WTC11 (cell line): ENCODE measurements at places on chromosomes 12 and 14. TPM values are rescaled to one million over a fixed set of nuclear protein-coding genes. Genes with fewer than 3 reads are reported as not detected.

DNA sequence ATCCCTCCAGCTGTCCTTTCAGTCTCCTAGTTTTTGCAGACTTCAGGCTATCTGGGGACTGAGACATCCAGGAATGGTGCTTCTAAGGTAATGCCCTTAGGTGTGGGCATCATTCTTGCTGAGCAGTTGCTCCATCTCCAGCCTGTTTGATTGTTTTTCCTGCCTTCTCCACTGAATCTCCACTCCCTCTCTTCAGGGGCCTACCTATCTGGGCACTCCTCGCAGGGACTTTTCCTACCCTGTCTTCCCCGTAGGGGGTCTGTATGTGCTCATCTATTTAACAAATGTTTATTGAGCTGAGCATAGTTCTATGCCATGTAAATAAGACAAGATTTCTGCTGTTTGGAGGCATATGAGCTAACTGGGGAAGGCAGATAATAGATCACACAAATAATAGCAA is 2.5 kb downstream of the FITM1 start:
- DNase-seq = no peak

The ACACB gene
- 20.0 to 21.6 TPM (median 20.9 TPM) in 3 replicates for total RNA-seq

GRCh38 chr12:123971449-123971769 is 1.2 kb downstream of the CCDC92 start:
- no peak for DNase-seq

The PMEL gene
- total RNA-seq = 72.2 to 86.5 TPM (median 79.3 TPM) in 3 replicates

- DNase-seq = no peak
Measured at GRCh38 chr12:123064885-123065619, 84.6 kb downstream of the ARL6IP4 start.

DNA sequence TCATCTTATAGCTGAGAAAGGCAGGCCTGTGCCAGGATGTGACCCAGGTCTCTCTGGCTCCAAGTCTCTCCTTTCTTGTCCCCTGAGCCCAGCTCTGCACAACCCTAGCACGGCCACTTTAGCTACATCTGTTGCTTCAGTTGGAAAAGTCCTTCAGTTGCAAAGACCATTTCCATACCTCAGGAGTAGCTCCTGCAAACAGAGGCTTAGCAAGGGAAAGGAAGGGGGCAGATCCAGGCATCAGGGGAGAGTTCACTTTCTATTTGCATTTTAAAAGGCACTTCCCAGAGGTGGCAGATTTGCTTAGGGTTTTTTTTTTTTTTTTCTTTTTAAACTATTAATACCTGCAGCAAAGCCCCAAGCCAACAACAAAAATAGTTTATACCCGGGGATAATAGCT is 3.0 kb upstream of the PITPNM2 start:
- no peak for DNase-seq

DNA sequence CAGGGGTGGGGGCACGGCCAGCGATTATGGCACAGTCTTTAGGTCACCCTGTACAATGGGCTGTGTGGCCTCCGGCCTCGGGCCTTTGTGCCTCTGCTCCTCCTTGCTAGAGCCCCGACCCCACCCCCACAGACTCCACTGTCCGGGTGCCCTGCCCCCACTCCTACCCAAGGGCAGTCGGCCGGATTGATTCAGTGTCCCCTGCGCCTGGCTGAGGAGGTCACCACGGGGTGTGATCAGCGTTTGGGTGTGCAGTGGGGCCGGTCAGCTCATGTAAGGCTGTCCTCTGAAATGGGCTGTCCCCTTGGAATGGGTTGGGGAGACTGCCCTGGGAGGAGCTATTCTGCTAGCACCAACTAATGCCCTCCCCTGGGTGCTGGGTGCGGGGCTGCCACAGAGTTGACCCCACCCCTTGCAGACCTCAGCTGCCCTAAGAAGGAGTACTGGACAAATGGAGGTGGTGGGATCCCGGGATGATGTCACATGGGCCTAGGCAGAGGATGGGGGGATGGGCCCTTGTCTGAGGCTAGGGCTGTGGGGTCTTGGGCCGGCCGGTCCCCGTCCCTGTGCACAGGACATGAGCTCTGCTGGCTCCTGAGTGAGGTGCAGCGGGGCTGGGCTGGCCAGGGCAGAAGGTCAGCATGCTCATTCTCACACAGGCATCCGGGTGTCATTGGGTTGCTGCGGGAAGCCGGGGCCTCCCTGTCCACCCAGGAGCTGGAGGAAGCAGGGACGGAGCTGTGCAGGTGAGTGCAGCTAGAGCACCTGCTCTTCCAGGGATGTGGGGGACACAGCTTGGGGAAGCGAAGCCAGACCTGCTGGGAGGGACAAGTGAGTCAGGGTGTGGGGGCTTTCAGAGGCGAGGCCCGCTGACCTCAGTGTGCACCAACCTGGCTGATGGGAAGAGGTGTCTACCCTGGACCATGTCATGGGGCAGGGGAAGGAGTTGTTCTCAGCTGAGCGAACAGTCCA is 23.4 kb downstream of the ASPG start:
- peak; percentile 11 for DNase-seq

- DNase-seq = no peak
Measured at GRCh38 chr14:104448321-104448720, 131.2 kb upstream of the C14orf180 start.

The CEP128 gene
- total RNA-seq = 12.0 to 17.3 TPM (median 16.5 TPM) in 3 replicates

DNA sequence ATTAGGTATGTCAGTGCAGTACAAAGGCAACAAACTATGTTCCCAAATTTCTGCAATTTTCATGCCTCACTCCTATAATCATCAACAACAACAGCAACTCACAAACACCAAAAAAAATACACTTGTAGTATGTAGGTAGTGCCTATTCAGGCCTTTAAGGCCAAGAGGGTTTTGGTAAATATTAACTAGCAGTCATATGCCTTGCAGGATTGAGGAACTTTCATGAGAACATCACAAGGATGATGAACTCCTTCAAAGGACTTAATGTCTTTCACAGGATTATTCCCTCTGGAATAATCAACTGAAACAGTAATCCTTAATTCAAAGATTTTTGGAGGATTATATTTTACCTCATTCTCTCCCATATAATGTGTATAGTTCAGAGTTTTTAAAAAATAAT is 293.8 kb downstream of the NOVA1 start:
- no peak for DNase-seq

GRCh38 chr14:73014105-73014504 is 12.8 kb downstream of the ZFYVE1 start:
- DNase-seq = no peak

GRCh38 chr12:73445658-73446324 is 1091.8 kb upstream of the ATXN7L3B start:
- no peak for DNase-seq

The GOLGA3 gene
- 36.8 to 47.8 TPM (median 39.6 TPM) in 3 replicates for total RNA-seq

DNA sequence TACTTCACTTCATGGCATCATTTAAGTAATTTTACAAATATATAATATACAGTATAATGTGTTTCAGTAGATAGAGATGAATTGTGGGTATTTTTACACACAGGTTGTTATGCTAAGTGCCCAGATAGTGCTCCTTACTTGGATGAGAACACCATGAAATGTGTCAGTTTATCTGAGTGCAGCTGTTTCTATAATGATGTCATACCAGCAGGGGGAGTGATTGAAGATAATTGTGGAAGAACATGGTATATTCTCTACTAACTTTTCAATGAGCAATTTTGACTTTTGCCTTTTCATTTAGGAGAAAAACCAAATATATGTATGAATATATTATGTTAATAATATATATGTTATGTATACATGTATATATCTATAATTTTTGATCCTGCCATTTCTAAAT is 221.6 kb downstream of the LRRK2 start:
- DNase-seq = no peak

- no peak for DNase-seq
Measured at GRCh38 chr12:121803861-121804416, at the start of gene SETD1B. TSS of gene SETD1B (plus strand) at chr12:121804009. CDS start at chr12:121804738, 729 bp downstream.

DNA sequence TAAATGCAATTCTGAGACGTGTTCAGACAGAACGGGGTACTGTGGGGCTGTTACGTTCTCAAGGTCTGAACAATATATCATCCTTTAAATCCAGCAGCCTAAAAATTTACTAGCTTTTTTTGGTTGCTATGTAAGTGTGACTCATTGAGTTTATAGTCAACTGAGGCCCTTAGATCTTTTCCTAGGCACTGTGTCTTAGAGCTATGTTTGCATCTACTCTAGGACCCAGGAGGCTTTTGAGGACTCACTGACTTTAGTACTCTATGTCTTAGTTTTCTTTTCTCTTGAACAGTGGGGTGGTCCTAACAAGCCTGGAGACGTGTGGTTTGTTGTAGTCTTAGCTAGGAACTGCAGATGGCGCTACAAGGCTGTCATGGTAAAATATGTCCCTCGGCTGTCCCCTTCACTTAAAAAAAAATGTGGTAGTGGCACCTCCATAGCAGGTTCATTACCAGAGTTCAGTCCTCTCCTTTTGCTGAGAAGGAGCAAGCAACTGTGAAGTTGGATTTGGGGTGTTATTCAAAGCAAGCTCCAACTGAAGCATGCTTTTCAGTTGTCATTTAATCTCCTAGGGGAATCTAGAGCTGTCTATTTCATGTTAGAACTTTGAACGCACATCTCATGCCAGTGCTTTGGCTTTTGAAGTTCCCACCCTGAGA is 8.7 kb upstream of the SPATS2 start:
- DNase-seq = peak; percentile 67

The KLHL33 gene
- total RNA-seq = 0.07 to 0.18 TPM (median 0.17 TPM) in 3 replicates

DNA sequence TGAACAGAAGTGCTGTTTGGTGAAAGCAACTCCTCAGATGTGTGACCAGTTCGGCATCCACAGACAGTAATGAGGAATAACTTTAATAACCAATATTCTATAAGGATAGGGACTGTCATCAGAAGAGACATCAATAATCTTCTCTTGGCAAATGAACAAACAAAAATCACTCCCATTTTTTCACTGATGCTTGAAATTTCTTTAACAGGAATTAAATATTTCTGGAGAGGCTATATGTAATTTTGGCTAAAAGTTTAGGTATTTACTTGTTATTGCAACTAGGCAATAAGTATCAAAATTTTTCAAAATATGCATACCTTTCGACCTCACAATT is 121.6 kb upstream of the EEA1 start:
- no peak for DNase-seq

GRCh38 chr14:96264853-96265252 is 8.8 kb downstream of the BDKRB1 start:
- peak; percentile 30 for DNase-seq
